Stimulated activated CD4-positive, alpha-beta T cell treated with anti-CD3 and anti-CD28 coated beads, Interleukin-4, amount 100 ng/mL, for 1 hour (primary cell): ENCODE measurements at places on chromosomes 13 and 19.

DNA sequence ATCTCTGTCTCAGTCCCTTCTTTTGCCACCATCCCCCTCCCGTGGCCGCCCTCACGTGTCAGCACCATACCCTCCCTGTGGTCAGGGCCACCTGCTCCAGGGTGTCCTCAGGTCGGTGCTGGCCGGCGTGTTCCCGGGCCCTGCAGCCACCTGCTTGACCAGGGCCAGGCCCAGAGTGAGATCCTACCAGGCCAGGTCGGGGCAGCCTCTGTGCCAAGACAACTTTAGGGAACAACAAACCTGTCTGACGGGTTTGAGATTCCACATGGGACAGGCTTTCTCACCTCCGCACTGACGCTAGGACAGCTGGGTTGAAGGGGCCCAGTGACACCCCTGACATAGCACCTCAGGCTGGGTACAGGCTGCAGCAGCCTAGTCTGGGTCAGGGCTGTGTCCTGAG lies 7.5 kb upstream of the SBNO2 start:
- no peak for DNase-seq

DNA sequence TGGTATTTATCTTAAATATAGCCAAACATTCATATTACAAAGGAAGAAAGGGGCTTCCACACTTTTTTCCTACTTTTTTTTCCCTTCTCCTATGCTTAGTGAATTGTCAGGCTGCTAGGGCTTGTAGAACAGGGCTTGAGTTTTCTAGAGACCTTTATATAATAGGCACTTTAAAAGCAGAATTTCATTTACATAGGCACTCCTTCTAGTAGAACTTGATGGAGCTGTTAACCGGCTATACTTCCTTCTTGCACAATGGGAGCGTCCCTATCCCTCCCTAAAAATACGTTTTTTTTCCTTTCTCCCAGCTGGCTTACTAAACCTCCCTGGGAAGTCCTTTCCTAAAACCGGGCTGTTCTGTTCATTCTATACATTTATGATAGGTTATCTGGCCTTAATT lies 1.1 kb downstream of the TRIM13 start:
- no peak for DNase-seq

DNA sequence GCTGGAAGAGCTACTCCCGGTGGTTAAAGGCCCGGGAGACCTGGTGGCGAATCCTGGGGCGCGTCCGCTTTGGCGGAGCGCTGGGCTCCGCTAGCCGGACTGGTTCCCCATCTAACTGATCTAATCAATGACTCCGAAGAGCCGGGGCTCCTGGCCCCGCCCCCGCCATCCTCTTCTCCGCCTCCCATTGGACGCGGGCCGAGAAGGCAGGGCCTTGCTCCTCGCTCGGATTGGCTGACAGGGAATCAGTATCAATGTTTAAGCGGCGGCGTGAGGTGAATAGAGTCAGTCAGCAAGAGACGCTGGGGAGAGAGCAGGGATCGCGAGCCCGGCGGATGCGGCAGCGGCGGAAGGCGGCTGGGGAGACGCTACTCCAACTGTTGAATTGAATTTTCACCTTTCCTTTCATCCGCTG lies 1.7 kb upstream of the PCDH17 start:
- DNase-seq: peak; percentile 38

DNA sequence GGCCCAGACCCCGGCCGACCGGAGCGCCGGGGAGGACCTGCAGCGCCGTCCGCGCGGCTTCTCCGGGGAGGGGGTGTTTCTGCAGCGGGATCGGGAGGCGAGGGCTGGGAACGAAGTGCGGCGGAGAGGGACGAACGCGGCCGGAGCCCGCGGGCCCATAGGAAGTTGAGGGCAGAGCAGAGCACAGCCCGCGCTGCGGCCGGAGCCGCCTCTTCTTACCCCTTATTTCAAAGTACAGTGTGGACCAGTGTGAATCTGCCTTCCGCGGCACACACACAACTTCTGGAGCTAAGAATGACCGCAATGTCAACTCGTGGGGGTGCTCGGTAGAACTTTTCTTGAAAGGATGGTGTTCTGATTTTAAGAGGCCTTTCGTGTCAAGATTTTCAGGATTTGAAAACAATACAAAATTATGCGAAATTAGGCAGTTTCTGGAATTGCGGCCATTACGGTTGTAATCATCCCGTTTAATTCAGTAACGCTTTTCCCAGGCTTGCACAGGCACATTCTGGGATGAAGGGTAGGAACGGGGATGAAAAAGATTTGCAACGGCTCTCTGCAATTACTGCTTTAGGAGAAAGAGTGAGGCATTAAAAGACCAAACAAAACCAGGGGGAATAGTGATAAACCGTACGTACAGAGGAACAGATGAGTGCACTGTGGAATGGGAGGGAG lies 821 bp downstream of the TDRD3 start:
- DNase-seq: peak; percentile 48

- peak; percentile 79 for DNase-seq
Measured at GRCh38 chr19:3359015-3359918, 7.1 kb upstream of the NFIC start.

DNA sequence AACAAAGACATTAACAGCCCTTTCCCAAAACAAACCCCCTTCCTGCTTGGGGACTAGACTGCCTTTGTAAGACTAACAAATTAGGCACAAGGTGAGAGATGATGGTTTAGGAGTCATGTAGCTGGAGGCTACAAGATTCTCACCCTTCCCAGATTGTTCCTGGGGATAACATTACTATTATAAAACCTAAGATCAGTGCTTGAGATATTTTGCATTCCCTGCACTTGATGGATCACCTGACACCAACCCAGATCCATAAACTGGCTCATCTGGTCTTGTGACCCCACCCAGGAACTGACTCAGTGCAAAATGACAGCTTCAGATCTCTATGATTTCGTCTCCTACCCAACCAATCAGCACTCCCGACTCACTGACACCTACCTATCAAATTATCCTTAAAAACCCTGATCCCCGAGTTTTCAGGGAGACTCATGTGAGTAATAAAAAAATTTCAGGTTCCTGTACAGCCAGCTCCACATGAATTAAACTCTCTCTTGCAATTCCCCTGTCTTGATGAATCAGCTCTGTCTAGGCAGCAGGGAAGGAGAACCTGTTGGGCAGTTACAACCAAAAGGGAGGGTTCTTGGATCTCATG lies 2.4 kb upstream of the ZNF616 start:
- DNase-seq: no peak

GRCh38 chr19:7862413-7862951 lies 11.7 kb downstream of the PRR36 start:
- peak; percentile 74 for DNase-seq

GRCh38 chr13:40438022-40438680 lies 228.3 kb downstream of the FOXO1 start:
- no peak for DNase-seq

GRCh38 chr13:45447050-45447661 lies 17.6 kb upstream of the COG3 start:
- no peak for DNase-seq

- no peak for DNase-seq
Measured at GRCh38 chr13:50188696-50189095, 173.5 kb downstream of the KCNRG start.

DNA sequence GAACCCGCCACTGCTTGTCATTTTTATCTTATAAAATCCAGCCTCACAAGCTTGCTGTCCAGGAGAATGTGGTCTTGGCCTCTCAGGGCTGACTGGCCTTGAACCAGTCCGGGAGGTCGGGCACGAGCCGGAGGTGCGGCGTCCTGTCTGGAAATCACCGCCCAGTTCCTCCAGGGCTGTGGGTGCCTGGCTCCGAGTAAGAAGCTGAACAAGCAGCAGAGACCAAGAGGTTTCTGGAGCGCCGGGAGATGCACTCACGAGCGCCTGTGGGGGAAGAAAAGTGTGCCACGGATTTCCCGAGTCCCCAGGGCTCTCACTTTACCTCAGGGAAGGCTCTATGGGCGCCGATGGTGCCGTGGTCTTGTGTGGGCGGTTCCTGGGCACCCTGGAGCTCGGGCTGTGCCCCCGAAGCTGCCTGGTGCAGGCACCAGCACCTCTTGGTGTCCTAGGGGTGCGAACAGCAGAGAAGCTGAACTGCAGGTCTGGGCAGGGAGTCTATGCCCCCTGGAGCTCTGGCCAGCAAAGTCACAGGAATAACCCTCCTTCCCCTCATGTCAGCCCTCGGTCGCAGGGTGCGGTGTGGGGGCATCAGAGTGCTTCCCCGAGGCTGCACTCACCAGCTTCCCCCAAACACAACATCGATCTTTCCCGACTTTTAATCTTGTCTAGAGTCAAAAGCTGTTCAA lies 50.0 kb downstream of the GAS6 start:
- DNase-seq: no peak
